T-helper 17 cell (primary cell): ENCODE measurements at places on chromosomes 11 and 22. TPM values are rescaled to one million over a fixed set of nuclear protein-coding genes. Genes with fewer than 3 reads are reported as not detected.

- no peak overlapping the region for H3K4me3 ChIP-seq
- no peaks in the 10 kb centered on the region for H3K27me3 ChIP-seq
- no peak for DNase-seq
- H3K4me1 ChIP-seq, result no peaks in the 10 kb centered on the region
- H3K36me3 ChIP-seq, result no peaks in the 10 kb centered on the region
Observed at GRCh38 chr11:107041088-107041444, 22.8 kb upstream of the GUCY1A2 start.

SRRD gene
- total RNA-seq, result 18.7 TPM

DNA sequence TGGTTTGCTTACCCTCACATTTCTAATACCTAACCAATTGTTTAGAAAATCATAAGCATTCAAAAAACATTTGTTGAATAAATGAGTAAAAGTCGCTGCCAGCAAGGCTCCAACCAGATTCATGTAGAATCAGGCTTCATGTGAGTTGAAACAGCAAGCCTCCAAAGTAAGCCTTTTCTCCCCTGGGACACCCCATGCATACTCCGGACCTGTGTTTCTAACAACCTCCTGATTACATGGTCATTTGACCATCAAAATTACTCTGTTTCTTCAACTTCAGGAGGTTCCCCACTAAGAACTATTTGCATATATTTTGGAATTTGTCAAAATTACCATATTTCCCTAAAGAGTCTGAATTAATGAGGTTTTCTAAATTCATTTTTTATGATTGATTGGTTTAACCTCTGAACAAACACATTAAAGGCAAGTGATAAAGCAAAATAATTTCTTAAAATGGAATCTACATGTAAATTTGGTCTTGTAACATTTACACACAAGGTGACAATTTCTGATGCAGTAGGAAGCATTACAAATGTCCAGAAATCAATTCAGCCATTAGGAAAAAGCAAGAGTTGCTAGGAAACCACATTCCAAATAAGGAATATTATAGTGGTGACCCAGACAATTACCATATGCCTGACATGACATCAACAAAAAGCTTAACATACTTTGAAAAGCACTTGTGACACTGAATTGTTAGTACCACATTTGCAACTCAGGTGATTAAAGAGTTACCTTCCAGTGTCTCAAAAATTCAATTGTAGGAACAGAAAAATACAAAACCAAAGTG is 252.6 kb downstream of the GUCY1A2 start:
- no peak overlapping the region for H3K27ac ChIP-seq
- H3K36me3 ChIP-seq, result no peaks in the 10 kb centered on the region
- no peaks in the 10 kb centered on the region for H3K4me1 ChIP-seq

CYB5R2 gene
- total RNA-seq, result 0.20 TPM

DNA sequence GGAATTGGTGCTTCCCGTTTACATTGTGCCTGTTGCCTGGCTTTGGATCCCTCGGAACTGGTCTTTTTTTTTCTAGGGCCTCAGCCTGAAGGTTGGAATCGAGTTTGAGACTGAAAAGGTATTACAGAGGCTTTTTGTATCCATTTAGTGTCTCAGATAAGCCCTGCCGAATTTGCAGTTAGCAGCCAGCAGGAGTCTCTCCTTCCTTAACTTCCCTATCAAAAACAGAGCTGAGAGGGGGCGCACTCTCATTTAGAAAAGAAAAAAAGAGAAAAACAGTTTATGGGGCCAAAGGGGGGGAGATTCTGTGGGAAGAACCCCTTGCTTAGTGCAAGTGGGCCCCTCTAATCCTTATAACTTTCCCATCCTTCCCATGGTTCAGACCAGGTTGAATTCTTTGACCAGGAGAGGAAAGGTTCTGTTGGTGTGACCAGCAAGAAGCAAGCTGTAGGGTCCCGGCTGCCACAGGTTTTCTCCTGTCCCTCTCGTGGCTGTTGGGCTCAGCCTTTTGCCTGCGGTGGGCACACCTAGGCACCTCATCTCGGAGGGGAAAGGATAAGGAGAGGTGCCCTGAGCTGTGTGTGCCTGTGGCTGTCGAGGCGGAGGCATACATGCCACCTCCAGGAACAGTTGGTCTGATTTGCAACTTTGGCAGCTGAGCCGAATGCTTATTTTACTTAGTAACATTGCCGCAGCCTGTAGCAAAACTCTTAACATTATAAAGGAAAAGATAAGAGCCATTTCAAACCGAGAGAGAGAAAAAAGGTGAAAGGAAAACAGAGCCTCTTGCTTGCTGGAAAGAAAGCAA is 565.0 kb upstream of the CNTN5 start:
- H3K27ac ChIP-seq, result no peak overlapping the region
- H3K36me3 ChIP-seq, result no peaks in the 10 kb centered on the region
- no peaks in the 10 kb centered on the region for H3K27me3 ChIP-seq

RBMXL2 gene
- total RNA-seq, result not detected

GRCh38 chr22:39094717-39095389 is 2.2 kb upstream of the APOBEC3H start:
- DNase-seq, result no peak
- H3K36me3 ChIP-seq, result no peaks in the 10 kb centered on the region
- H3K27ac ChIP-seq, result peak overlapping the region; percentile 96
- H3K27me3 ChIP-seq, result no peaks in the 10 kb centered on the region
- H3K4me3 ChIP-seq, result peak overlapping the region; percentile 50
- peaks cover 64% of the 10 kb centered on the region for H3K4me1 ChIP-seq

- H3K4me3 ChIP-seq, result peak overlapping the region; percentile 89
- DNase-seq, result no peak
- H3K27ac ChIP-seq, result peak overlapping the region; percentile 77
- H3K27me3 ChIP-seq, result peaks cover 57% of the 10 kb centered on the region
Observed at GRCh38 chr11:125496529-125496857, 428 bp upstream of the FEZ1 start.

DNA sequence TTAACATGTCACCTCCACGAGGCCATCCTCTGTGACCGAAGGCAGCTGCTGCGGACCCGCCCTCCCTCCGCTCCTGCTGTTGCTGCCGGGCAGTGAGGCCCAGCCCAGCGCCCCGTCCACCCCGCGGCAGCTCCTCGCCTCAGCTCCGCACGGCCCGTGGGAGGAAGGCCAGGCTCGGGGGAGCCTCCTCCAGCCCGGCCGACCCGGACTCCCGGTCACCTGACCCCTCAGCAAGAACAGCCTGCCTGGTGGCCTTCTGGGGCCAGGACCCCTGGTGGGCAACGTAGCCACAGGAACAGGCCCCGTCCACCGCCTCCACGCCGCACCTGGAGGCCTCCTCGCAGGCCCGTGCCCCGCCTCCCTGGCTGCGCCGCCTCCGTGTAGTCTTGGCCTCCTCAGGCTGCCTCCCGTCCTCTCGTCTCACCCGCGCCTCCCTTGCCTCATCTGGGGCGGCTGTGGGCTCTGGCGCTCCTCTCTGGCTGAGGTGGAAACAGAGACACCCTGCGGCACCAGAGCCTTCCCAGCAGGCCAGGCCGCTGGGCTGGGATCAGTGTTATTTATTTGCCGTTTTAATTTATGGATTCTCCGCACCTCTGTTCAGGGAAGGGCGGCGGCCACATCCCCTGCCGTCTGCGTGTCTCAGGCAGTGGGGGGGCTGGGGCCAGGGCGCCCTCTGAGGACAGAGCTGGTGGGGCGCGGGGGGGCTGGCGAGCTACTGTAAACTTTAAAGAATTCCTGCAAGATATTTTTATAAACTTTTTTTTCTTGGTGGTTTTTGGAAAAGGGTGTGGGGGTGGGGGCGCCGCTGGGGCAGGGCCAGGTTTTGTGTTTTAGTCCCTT is 25.4 kb downstream of the MOB2 start:
- H3K4me3 ChIP-seq, result no peak overlapping the region
- peaks cover 2% of the 10 kb centered on the region for H3K4me1 ChIP-seq
- peaks cover 3% of the 10 kb centered on the region for H3K36me3 ChIP-seq
- H3K27me3 ChIP-seq, result no peaks in the 10 kb centered on the region
- no peak for DNase-seq

- H3K27me3 ChIP-seq, result no peaks in the 10 kb centered on the region
- no peak overlapping the region for H3K4me3 ChIP-seq
- no peaks in the 10 kb centered on the region for H3K4me1 ChIP-seq
- no peaks in the 10 kb centered on the region for H3K36me3 ChIP-seq
Observed at GRCh38 chr11:97140885-97141494, 751.2 kb downstream of the JRKL start.

DNA sequence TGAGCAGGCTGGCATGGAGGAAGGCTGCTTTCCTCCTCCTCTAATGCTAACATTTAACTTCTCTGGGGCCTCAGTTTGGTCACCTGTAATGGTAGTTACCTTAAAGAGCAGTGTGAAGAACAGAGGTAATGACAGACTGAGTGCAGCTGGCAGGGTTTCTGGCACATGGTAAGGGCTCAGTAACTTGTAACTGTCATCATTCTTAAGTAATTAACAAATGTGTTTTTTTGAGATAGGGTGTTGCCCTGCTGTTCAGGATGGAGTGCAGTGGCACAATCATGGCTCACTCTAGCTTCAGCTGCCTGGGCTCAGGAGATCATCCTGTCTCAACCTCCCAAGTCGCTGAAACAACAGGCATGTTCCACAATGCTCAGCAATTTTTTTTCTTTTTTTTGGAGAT is 242.0 kb upstream of the SYN3 start:
- no peak overlapping the region for H3K27ac ChIP-seq
- peaks cover 10% of the 10 kb centered on the region for H3K27me3 ChIP-seq
- no peaks in the 10 kb centered on the region for H3K4me1 ChIP-seq
- no peak for DNase-seq
- no peak overlapping the region for H3K4me3 ChIP-seq

PGA5 gene
- not detected for total RNA-seq

DNA sequence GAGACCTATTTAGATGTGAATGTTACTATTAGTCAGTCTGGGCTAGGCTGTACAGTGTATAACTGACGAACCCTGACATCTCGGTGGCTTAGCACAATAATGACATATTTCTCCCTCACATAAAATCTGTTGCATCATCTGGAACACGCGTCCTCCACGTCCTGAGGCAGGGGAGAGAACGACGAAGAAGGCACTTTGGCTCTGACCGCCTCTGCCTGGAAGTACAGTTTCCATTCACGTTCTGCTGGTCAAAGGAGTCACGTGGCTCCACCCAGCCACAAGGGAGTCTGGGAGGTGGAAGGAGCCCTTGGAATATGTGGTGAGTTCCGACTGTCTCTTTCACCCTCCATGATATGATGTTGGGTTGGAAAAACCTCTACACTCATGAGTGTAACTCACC is 55.1 kb upstream of the CD82 start:
- H3K27ac ChIP-seq, result no peak overlapping the region
- H3K27me3 ChIP-seq, result peaks cover 29% of the 10 kb centered on the region
- no peak overlapping the region for H3K4me3 ChIP-seq
- DNase-seq, result no peak
- no peaks in the 10 kb centered on the region for H3K4me1 ChIP-seq

MS4A12 gene
- total RNA-seq, result not detected

- DNase-seq, result no peak
- peak overlapping the region; percentile 51 for H3K27ac ChIP-seq
- no peak overlapping the region for H3K4me3 ChIP-seq
- H3K27me3 ChIP-seq, result peaks cover 22% of the 10 kb centered on the region
- H3K36me3 ChIP-seq, result peaks cover 3% of the 10 kb centered on the region
Observed at GRCh38 chr11:134359646-134360045, 27.9 kb downstream of the GLB1L2 start.

OR51E2 gene
- not detected for total RNA-seq

GRCh38 chr11:27754035-27755017 is 54.1 kb upstream of the BDNF start:
- H3K27ac ChIP-seq, result no peak overlapping the region
- H3K36me3 ChIP-seq, result no peaks in the 10 kb centered on the region
- H3K4me3 ChIP-seq, result no peak overlapping the region
- H3K4me1 ChIP-seq, result no peaks in the 10 kb centered on the region
- DNase-seq, result no peak

- H3K36me3 ChIP-seq, result peaks cover 2% of the 10 kb centered on the region
- no peak overlapping the region for H3K27ac ChIP-seq
- DNase-seq, result no peak
- H3K4me1 ChIP-seq, result no peaks in the 10 kb centered on the region
Observed at GRCh38 chr11:119791701-119792151, 62.7 kb upstream of the NECTIN1 start.

C11orf86 gene
- total RNA-seq, result not detected

GDPD4 gene
- not detected for total RNA-seq

- no peaks in the 10 kb centered on the region for H3K4me1 ChIP-seq
- peaks cover 8% of the 10 kb centered on the region for H3K36me3 ChIP-seq
- no peak overlapping the region for H3K27ac ChIP-seq
- no peak for DNase-seq
- no peak overlapping the region for H3K4me3 ChIP-seq
- H3K27me3 ChIP-seq, result peaks cover 15% of the 10 kb centered on the region
Observed at GRCh38 chr11:121715405-121715804, 262.6 kb upstream of the SORL1-AS1 start.

- H3K27ac ChIP-seq, result peak overlapping the region; percentile 93
- no peak for DNase-seq
- H3K4me1 ChIP-seq, result peaks cover 47% of the 10 kb centered on the region
- H3K27me3 ChIP-seq, result no peaks in the 10 kb centered on the region
- H3K36me3 ChIP-seq, result peaks cover 7% of the 10 kb centered on the region
Observed at GRCh38 chr22:38736257-38736570, 19.6 kb downstream of the SUN2 start.

DNA sequence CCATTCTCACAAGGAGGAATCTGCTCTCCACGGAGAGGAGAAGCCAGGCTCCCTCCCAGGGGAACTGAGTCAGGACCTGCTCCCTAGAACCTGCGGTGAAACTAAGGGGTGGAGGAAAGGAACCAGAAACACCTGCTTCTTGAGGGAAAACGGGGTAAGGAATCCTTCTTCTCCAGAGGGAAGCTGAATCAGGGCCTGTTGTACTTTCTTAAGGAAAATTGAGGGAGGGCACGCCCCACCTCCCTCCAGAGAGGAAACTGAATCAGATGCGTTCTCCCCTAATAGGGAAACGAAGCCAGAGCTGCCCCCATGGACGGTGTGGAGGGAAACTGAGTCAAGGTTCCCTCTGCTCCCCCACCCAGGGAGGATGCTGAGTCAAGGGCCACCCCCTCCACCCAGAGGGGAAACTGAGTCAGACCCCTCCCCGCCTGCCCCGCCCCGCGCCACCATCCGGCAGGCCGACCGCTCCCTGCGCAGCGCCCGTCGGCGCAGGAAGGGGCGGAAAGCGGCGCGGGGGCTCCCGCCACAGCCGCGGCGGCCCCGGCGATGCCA is 393 bp downstream of the RELA start:
- H3K27me3 ChIP-seq, result no peaks in the 10 kb centered on the region
- H3K36me3 ChIP-seq, result peaks cover 13% of the 10 kb centered on the region
- peaks cover 26% of the 10 kb centered on the region for H3K4me1 ChIP-seq
- H3K4me3 ChIP-seq, result peak overlapping the region; percentile 90

DNA sequence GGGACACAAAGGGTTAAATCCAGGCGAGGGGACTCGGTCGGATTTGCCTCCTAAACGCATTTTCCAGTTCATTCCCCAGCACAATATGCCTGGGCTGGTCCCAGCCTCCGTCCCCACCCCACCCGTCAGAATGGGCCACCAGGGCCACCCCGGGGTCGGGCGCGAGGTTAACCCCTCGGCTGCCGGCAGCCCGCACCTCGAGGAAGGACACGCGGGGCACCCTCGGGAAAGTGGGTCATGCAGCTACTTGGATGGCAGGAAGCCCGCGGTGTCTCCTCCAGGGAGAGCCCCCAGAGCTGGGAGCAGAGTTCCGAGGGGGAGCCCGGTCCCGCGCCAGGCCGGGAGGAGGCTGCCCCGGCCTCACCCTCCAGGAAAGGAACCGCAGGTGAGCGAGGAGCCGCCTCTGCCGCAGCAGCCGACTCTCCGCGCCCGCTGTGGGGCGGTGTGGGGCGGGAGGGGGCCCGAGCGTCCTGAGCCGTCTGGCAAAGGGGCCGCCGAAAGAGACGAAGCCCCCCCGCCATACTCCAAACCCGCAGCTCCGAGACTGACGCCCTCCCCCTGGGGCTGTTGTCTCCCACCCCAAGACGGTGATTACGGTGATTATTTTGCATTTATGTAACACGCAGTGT is 1.4 kb downstream of the NECTIN1 start:
- H3K36me3 ChIP-seq, result peaks cover 2% of the 10 kb centered on the region
- H3K27me3 ChIP-seq, result peaks cover 14% of the 10 kb centered on the region
- H3K4me3 ChIP-seq, result peak overlapping the region; percentile 95
- H3K4me1 ChIP-seq, result peaks cover 15% of the 10 kb centered on the region
- no peak for DNase-seq
